ENCODE measurements at places on chromosomes 1 and 21.

- no peak for DNase-seq
These were observed 246.4 kb upstream of the PTBP2 start for GRCh38 chr1:96474985-96475743.

DNA sequence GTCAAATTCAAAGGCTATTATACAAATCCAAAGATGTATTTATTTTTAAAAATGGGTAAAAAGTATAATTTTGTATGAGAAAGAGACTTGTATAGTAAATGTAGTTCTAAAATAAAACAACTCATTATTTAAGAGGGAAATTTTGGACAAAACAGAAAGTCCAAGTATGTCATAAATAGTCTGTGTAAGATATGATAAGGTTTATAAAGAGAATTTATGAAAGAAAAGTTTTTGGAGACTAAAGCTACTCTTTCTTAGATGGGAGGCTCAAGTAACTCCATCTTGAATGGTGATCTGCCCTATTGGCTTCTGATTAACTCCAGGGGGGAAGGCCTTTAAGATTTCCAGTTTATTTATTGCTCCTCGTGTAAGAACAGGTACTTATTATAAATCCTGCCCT, 14.7 kb upstream of the OR2T27 start:
- no peak for DNase-seq

GRCh38 chr21:35503671-35504070, 454.6 kb upstream of the RUNX1 start:
- no peak for DNase-seq

DNA sequence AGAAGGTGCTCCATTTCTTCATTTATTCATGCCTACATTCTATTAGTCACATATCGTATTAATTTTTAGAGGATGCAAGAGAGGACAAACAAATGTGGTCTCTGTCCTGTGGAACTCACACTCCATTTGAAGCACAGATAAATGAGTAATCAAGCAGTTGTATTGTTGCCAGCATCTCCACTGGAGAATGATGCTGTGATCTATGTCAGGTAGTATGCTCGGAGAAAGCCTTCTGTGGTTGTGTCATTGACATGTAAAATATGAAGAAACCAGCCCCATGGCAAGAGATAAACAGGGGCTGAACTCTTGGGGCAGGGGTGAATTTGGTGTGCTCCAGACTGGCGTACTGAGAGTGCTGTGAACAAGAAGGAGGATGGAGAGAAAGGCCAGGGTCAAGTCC, 101.2 kb downstream of the FASLG start:
- no peak for DNase-seq

- DNase-seq: peak; percentile 49
These were observed at the start of gene ADORA1 for GRCh38 chr1:203127666-203128430. ADORA1 (plus strand) TSS chr1:203127726; CDS start chr1:203128842, 1,116 bp downstream.

DNA sequence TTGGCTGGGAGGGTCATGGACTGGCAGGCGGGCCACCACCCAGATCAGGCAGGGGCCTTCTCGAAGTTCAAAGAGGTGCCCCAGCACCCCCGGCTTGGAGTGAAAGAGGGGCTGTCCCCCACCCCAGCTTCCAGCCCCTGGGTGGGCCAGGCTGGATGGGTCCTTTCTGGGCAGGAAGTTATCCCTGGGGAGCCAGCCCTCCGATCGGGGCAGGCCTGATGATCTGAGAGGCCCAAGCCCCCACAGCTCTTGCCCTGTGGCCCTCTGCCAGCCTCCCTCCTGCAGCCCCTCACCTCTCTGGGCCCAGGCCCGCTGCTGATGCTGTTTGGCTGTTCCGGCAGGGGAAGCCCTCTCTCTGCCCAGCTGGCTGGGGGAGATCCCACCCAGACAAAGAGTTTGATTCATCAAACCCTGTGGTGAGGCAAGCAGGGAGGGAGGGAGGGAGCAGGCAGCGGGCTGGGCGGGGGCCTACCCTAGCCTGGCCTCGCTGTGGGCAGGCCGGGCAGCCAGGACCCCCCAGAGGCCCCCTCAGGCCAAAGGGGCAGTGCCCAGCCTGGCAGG, 2.5 kb downstream of the ARHGEF19 start:
- no peak for DNase-seq

DNA sequence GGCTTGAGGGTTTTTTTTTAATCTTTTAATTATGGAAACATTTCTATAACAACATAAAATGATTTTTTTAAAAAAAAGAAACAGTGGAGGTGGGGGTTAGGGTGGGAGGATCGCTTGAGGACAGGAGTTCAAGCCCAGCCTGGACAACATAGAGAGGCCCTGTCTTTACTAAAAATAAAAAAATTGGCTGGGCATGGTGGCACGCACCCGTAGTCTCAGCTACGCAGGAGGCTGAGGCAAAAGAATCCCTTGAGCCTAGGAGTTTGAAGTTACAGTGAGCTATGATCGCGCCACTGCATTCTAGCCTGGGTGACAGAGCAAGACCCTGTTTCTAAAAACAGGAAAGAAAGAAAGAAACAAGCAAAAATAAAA, 32.2 kb upstream of the RNF11 start:
- DNase-seq: no peak

GRCh38 chr1:62128745-62129144, 65.9 kb upstream of the L1TD1 start:
- DNase-seq: no peak

GRCh38 chr21:42453986-42454570, 41.9 kb downstream of the RSPH1 start:
- DNase-seq: no peak
